ENCODE measurements at places on chromosomes 6 and 20.

DNA sequence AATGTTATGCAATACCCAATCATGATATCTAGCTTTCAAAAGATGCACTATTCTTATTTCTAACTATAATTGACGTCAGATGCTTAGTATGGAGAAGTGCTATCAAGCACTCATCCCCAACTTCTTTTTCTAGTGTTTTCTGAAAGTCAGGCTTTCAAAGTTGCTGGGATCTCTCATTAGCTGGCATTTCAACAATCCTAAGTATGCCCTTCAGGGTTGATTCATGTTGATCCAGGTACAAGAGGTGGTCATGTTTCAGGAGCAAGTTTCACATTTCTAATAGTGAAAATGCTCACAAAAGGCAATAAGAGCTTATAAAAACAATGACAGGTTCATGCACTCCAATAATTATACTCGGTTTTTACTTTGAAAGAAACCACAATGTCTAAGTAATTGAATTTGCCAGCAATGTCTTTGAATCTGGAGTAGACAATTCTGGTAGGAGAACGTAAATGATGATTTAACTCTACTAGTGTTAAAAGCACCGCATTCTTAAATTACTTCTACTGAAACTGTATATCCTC lies 193.7 kb upstream of the KHDRBS2 start:
- DNase-seq, result no peak

GRCh38 chr20:33871362-33871761 lies 60.2 kb downstream of the CHMP4B start:
- no peak for DNase-seq

DNA sequence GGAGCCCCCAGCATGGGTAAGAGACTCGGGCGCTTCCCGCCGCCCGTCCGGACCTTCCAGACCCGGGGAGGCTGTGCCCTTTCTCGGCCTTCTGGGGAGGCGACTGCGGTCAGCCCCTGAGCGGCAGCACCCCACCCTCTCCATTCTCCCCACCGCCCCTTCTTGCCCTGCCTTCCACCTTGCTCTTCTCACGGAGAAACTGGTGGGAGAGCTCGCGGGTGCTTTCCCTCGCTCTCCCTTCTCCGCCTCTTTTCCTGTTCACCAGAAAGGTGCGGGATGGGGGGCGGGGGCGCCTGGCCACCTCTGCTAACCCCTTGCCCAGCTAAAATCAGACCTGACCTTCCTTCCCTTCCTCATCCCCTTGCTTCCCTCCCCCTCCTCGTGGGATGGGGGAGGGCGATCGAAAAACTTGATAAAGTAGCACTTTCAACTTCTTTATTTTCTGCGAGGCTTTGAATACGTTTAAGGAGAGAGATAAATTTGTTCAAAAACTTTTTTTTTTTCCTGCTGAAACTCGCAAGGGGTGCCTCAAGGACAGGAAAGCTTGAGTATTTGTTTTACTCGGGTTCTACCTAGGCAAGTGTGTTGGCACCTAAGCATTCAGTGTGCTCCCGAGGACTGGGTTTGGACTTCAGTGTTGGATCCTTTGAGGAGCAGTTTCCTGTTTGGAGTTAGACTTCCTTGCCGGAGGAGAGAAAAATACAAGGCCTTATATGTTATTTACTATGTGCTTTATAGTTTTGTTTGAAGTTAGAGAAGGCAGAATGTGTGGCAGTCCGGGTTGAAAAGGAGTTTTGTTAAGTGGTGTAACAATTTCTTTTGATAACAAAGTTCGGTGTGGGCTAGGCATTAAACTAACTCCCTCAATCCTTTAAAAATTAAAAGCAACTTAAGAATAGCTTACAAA lies 897 bp downstream of the CD2AP start:
- no peak for DNase-seq

GRCh38 chr6:155100087-155100486 lies 105.0 kb downstream of the TIAM2 start:
- DNase-seq, result no peak

- DNase-seq, result no peak
Observed at GRCh38 chr6:67639161-67639560, 995.9 kb upstream of the ADGRB3 start.

DNA sequence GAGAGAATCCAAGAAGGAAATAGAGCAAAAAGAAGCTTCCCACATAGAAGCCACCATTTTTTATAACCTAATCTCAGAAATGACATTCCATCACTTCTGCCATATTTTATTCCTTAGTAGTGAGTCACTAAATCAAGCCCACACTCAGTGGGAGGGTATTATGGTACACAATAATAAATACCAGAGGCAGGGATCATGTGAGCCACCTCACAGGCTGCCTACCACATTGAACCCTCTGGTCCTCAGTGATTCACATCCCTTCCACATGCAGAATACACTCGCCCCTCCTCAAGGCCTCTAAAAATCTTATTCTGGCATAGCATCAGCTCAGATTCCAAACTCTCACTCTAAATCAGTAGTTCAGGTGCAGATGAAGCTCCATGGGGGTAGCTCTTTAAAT lies 49.4 kb downstream of the TMC2 start:
- peak; percentile 33 for DNase-seq

- no peak for DNase-seq
Observed at GRCh38 chr6:122677406-122677805, 67.2 kb downstream of the PKIB start.

GRCh38 chr6:54037277-54037779 lies 73.9 kb upstream of the MLIP start:
- no peak for DNase-seq

- DNase-seq, result no peak
Observed at GRCh38 chr6:134721060-134721405, 228.9 kb downstream of the ALDH8A1 start.

GRCh38 chr6:142534076-142534475 lies 232.3 kb downstream of the ADGRG6 start:
- peak; percentile 15 for DNase-seq

DNA sequence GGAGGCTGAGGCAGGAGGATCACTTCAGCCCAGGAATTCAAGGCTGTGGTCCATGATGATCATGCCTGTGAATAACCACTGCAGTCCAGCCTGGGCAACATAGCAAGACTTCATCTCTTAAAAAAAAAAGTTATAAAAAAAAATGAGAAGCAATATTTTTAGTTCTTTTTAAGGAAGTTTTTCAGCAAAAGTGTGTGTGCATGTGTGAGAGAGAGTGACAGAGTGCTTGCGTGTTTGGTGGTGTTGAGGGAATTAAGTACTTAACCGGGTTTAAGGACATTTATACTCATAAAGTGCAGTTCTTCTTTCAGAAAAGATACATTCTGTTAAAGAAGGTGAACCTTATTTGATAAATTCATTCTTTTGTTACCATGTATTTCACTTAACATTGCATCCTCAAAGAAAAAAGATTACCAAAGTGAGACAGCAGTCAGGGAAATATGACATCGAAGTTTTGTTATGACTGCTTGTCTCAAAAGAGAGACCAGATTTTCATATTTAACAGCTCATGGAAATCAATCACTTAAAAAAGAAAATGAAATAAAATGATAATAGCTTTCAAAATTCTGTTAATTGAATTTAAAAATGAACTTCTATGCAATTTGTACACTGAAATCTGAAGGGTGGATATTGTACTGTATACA lies 254.7 kb downstream of the ARHGAP18 start:
- DNase-seq, result no peak
